ENCODE measurements at places on chromosomes 3 and 15. TPM values are rescaled to one million over a fixed set of nuclear protein-coding genes. Genes with fewer than 3 reads are reported as not detected.

DNA sequence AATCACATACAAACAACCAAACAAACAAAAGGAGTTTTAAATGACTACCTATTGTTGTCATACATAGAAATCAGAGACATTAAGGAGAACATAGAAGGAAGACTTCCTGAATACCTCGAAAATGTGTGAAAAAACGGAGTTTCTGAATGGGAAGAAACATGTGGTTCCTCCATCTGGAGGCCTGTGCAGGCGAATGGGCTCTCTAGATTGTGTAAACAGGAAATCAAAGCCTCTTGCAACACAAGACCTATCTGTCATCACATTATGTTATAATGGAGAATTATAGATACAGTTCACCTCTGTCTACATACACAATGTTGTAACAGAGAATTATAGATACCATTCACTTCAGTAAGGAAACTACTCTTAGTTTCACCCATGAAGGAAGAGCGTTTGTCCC, 44.1 kb downstream of the RUBCN start:
- peak; percentile 44 for DNase-seq

- no peak for DNase-seq
These were observed 41.8 kb downstream of the MCF2L2 start for GRCh38 chr3:183386651-183387050.

- no peak for DNase-seq
These were observed 8.0 kb downstream of the SLC6A1 start for GRCh38 chr3:11000528-11000927.

DNA sequence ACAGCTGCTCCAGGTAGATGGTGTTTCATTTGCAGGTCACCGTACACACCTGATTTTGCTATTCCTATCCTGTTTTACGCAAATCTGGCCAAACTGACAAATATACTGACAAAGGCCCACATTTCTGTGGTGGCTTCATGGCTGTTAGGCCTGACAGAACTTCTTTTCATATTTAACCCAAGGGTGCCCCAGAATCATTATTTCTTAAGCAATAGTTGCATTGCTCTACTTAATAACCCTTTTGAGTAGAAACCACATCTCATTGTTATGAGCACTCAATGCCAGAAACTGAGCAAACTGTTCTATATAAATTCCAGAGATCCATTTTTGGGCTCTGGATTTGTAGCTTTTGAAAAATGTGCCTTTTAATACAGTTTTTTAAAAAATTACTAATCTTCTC, 19.4 kb downstream of the ASTE1 start:
- no peak for DNase-seq

The PRRT3 gene
- 4.1 TPM for polyA plus RNA-seq

DNA sequence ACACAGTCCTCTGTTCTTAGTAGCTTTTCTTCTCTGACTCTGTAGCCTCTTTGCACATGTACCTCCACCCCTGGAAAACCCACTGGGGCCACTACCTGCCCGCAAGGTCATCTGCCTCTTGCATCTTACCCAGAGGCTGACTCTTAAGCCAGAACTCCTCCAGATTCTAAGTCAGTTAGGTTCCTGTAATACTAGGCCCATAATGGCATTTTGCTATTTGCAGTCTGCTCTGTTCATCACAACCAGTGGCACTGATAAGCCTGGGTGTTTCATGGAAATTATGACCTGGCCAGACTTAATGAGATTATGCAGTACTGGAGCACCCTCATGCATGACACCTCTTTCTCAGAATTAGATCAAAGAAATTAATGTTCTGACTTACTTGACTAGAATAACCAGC, 31.7 kb upstream of the ATG7 start:
- no peak for DNase-seq

DNA sequence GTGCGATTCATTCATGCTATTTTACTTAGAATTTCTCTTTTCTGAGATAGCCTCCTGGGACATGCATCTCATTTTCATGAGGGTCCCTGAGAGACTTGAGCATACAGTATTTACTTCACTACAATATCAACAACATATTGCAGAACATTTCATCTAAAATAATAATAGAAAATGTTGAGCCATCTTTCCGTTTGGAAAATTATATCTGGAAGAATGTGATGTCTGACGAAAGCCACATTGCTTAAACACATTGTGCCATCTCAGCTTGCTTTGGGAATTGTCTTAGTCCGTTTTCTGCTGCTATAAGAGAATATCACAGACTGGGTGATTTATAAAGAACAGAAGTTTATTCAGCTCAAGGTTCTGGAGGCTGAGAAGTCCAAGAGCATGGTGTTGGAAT, 55.5 kb downstream of the DPH6 start:
- DNase-seq, result no peak

- no peak for DNase-seq
These were observed 2.6 kb downstream of the SPTBN5 start for GRCh38 chr15:41891226-41891625.
